ENCODE measurements at places on chromosomes 2 and 18.

GRCh38 chr2:172253190-172254052, 150.7 kb upstream of the DLX2 start:
- peak; percentile 31 for DNase-seq

DNA sequence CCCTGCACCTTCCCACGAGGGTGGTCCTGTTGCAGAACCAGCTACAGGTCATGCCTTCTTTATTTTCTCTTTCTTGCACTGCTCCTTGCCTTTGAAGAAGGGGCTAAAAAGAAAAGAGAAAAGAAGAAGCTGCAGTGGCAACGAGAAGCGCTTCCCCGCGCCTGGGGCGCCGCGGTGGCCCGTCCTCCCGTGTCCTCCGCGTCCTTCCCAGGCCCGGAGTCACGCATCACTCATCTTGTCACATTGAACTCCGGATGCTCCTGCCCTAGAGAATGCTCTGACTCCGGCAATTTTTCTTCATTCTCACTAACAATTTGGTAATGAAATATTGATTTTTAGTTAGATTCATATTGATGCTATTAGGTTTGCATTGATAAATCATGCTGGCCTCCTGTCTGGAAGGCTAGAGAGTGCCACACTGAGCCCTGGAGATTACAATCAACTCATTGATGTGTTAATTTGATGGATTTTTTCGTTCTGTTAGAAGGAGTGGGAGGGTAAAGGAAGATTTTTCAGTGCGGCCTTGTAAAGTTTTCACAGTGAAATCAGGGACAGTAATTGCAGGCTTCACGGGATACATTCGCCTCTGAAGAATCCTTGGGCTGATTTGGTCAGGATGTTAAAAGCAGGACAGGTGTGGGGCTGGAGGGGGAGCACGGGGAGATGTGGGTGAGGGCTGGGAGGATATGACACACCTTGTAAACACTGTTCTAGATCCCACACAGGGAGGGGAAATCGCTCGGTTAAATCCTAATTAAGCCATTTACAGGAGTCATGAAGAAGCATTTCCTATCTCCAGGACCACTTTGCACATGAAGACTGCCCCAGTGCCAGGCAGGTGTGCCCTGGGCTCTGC, 349.3 kb downstream of the ZNF516 start:
- no peak for DNase-seq

- DNase-seq, result no peak
Measured at GRCh38 chr2:122749405-122749804, 994.0 kb downstream of the TSN start.

DNA sequence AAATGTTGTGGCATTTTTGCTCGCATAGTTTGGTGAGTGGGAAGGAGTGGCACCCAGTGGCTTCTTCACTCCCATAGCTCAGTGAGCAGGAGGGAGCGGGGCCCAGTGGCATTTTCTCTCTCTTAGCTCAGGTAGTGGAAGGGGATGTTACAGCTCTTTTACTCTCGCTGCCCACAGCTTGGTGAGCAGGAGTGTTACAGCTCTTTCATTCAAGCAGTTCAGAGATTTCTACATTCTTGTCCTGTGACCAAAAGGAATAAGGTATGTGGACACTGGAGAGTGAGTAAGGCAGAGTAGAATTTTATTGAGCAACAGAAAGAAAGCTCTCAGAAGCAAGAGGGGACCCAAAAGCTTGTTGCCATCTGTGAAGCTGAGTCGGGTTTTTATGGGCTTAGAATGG, 192.4 kb downstream of the SPAG16 start:
- DNase-seq, result no peak

DNA sequence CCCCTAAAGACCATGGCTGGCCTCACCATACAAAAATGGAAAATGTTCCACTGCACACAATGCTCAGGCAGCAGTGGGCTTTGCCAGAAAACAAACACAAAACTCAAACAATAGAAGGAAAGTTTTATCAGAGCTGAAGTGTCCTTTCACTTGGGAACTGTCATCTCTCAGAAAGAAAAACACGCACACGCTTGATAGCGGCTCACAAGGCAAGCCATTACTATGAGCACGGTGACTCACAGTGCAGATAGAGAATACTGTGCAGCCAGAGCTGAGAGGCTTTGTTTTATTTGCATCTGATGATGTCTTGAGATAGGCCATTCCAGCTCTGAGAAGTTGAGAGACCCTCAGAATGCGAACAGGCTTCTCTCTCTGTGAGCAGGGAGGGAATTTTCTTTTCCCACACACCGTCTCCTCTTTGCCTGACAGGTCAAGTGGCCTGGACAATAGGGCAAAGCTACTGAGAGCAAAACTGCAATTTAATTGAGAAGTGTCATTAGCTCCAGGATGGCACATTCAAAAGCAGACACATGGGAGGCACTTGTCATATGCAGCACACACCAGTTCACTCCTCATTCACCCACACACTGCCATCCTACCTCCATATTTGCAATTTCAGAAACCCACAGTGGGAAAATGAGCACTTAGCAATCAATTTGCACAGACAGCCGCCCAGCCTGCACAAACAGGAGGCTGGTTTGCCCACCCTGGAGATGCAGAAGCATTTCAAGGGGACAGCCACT, 236.6 kb downstream of the SS18 start:
- no peak for DNase-seq

GRCh38 chr2:187206071-187206470, 242.0 kb downstream of the CALCRL start:
- no peak for DNase-seq

DNA sequence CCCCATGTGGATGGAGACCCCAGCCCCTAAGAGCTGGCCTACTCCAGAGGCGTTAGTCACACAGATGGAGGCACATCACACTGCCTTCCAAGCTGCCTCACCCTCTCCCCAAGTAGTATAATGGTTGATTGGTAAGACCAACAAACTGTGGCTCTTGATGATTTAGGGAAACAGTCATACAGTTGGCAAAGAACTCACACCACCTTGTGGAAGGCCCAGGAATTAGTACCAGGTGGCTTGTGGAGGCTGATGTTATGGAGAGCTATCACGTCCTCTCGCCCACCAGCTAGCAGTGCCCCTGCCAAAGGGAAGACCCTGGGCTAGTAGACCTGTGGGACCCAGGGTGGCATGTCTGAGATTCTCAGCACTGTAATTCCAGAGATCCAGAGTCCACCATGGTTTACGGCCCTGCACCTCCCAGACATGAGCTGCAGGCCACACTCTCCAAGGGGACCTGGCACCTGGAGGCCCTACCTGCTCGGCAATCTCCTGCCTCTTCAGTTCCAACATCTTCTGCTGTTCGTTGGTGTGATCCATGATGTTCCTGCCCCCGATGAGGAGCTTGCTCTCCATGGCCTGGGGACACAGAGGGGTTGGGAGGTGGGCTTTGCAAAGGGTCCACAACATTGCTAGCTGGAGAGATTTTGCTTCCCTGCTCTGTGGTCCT, 26.3 kb downstream of the KIF3C start:
- no peak for DNase-seq
